ENCODE measurements at places on chromosomes 2 and 18. TPM values are rescaled to one million over a fixed set of nuclear protein-coding genes. Genes with fewer than 3 reads are reported as not detected.

C2orf15 gene
- total RNA-seq: 0.32 TPM

DNA sequence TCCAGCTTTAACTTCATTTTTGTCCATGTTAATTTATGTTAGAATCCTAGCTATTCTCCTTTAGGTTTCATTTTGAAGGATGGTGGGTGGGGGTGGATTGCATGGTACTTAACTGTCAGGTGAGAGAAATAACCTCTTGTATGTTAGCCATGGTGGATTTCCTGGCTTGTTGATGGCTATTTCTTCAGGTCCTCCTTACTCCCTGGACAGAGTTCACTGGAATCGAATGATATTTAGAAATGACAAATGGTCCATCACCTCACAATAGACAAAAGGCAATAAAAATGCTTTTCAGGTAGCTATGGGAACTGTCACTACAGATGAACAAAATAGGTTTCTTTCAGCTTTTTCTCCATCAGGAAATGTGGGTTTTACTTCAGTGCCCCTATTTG is 91.7 kb downstream of the EML6 start:
- no peak for DNase-seq

DNA sequence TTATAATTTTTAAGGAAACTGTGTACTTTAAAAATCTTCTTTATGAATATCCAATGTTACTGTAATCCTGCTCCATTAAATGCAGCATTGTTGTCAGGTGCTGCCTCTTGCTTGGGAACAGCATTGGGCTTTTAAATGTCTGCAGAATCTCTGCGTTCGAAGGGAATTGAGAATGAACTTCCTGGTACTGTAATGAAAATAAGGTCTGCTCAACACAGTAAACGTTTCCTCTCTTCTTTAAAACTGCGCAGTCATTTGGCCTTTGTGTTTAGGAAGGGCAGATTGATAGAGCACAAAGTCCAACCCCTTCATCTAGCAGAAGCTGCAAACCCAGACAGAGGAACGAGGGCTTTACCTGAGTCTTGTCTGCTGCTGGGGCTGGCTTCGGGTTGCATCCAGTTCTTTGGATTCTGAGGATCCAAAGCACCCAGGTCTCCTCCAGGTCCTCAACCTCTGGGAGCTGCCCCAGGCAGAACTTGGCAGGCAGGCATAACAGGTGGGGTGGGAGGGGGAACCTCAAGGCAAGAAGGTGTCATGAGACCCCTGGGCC is 104.5 kb downstream of the UGGT1 start:
- no peak for DNase-seq

DNA sequence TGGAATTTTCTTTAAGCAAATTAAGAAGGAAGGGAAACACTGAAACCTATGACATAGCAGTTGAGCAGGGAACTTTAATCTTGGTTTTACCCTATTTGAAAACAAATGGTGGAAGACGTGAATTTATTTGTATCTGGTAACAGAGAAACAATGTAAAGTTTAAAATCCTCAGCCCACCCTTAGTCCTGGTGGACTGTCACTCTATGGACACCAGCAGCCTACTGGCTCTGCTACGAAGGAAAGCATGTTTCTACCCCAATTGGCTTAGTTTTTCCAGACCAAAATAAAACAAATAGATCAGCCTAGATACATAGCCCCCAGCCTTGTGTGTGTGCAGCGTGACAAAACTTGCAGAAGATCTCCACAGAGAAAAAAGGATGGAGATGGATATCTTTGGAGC is 7.4 kb downstream of the ZEB2 start:
- DNase-seq: no peak

DNA sequence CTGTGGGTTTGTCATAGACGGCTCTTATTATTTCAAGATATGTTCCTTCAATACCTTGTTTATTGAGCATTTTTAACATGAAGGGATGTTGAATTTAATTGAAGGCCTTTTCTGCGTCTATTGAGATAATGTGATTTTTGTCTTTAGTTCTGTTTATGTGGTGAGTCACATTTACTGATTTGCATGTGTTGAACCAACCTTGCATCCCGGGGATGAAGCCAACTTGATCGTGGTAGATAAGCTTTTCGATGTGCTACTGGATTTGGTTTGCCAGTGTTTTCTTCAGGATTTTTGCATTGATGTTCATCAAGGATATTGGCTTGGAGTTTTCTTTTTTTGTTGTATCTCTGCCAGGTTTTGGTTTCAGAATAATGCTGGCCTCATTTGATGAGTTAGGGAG is 60.5 kb downstream of the GTF3C3 start:
- no peak for DNase-seq

DNA sequence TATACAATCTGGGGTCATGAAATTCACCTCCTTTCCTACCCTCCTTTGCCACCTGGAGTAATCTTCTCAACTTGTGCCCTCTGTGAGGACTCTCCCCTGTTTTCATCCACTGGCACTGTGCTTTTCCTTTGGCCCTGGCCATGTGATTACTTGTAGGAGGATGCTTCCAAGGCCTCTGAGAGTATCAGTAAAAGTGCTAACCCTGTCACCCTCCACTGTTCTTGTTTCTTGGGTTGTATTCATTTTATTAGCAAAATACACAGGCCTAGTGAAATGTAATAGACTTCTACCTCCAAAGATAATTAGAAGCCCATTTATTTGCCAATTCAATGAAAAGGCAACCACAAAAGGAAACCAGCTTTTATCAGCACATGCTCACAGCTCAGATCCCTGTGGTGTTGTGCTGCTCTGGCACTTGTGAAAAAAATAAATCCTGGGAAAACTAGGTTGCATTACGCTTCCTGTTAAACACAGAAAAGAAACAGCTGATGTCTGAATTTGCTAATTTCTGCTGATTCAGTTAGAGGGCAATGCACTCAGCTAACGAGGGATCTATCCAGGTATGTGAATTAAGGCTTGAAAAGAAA is 357.5 kb upstream of the ETAA1 start:
- no peak for DNase-seq

C2orf72 gene
- total RNA-seq: 20.5 TPM

GRCh38 chr2:105409717-105410116 is 10.9 kb upstream of the FHL2 start:
- DNase-seq: peak; percentile 96

- no peak for DNase-seq
Measured at GRCh38 chr2:161418715-161419637, 2.9 kb downstream of the TBR1 start.

MFSD2B gene
- not detected for total RNA-seq

DNA sequence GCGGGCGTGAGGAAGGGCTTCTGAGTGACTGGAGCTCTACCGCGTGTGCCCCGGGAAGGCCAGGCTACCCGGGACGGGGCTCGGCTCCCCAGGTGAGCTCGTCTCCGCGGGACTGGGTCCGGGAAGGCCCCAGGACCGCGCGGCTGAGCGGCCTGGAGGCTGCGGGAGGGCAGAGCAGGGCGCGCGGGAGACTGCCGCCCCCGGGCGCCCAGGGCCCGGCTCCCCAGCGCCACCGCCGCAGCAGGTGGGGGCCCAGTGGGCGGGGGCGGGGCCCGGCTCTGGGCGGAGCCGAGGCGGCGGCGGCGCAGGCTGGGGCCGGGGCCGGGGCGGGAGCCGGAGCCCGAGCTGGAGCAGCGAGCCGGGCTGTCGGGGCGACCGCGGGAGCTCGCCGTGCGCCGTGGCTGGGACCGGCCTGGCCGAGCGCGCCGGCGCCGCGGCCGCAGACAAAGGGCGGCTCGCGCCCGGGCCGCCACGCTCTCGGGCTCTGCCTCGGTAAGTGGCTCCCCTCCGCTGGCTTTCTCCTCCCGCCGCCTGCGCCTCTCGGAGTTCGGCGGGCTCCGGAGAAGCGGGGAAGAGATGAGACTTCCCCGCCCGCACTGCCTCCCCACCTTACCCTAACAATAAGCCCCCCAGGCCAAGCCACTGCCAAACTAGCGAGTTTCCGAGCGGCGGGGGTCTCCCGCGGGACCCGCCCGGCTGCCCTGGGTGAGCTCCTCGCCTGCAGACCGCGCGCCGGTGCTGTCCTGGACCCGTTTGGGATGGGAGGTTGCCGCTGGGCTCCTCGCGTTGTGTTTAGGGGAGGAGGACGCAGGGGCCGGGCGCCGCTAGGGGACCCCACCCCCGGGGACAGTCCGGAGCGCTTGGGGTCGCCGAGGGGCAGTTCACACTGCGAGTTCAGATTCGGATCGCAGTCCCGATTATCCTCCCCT is at the start of gene MAPK4:
TSS of gene MAPK4 (plus strand) at position 336 of the 929 bp plus-strand sequence. CDS start 103,872 bp downstream, outside the sequence.
- no peak for DNase-seq

DNA sequence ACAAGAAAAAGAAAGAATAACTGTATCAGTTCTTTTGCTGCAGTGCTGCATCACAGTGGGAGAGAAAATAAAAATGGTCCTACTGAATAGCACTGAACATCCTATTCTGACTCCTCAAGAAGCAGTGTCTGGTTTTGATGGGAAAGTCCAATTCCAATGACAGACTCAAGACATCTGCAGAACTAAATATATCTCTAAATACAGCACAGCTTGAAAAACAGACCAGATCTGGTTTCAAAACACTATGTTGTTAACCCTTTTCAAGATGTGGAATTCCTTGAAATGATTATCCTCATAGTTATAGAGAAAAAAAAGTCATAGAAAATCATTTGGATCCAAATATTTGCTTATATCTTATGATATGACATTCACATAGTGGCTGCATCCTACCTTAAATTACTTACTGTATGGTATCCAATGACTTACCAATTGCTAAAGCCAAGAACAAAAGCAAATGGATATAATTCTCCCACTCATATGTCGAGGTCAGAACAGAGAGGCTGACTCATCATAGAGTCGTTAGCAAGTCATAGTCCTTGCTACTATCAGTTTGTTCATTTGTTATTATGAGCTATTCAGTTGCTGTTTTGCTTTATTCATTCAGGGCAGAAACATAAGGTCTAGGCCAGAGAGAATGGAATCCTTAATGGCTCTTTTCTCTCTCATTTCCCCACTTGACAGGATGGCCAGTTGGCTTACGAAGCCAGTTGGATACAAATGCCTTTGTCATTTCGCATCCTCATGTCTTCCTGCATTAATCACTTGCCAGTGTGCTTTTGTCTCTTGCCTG is 62.5 kb upstream of the ACVR2A start:
- no peak for DNase-seq

- DNase-seq: peak; percentile 88
Measured at GRCh38 chr2:236731767-236732580, 162.3 kb downstream of the ACKR3 start.

GRCh38 chr18:38690626-38691025 is 1125.0 kb upstream of the CELF4 start:
- no peak for DNase-seq

L3MBTL4 gene
- total RNA-seq: not detected

DOK6 gene
- not detected for total RNA-seq

DNA sequence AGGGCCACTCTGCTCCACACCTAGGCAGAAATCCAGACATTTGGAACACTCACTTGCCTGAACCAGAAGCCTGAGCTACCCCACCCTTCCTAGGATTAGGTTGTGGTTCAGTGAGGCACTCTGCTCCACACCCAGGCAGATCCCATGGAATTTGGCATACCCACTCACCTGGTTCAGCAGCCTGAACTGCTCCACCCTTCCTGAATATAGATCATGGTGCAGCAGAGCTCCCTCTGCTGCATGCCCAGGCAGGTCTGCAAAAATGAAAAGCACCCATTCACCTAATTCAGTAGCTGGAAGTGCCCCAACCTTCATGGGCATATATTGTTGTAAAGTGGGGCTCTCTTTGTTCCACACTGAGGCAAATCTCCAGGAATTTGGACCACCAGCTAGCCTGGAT is 185.1 kb upstream of the CNTNAP5 start:
- no peak for DNase-seq

CLASP1 gene
- total RNA-seq: 78.0 TPM

GRCh38 chr2:59005836-59006615 is 764.9 kb upstream of the FANCL start:
- DNase-seq: no peak

GRCh38 chr2:16908656-16909055 is 243.0 kb upstream of the CYRIA start:
- DNase-seq: no peak

DNA sequence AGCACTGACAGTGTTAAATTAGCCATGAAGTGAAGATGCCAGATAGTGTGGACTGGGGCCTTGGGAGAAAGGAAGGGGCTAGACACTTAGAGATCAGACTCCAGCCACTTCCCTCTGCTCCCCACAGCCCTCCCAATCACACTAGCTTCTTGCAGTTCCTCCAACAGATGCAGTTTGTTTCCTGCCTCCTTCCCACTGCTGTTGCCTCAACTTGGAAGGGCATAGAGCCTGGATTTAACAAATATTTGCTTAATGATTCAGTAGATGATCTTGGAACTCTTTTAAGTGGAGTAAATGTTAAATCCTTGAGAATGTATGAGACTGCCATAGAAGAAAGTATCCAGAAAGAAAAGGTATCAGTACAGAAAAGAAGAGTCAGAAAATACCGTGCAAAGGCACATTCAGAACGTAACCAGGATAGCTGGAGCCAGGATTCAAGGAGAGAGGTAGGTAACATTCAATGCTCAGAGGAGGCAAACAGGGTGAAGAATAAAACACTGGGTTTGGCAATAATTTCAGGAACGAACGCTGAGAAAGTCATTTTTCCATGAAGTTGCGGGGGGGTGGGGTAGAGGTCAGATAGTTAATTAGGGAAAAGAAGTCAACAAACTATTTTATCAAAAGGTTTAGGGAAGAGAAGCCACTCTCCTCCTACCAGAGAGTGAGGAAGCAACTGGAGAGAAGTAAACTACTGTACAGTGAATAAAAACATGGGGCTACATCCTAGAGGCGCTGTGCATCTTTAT is 1.3 kb upstream of the BZW1 start:
- peak; percentile 73 for DNase-seq

Measured in ascending aorta (tissue), 2 donors.